ENCODE measurements at places on chromosomes 6 and 20.

- no peak for DNase-seq
Measured at GRCh38 chr20:33105316-33105924, 26.0 kb downstream of the BPIFB4 start.

- no peak for DNase-seq
Measured at GRCh38 chr6:140032189-140032588, 657.7 kb upstream of the CITED2 start.

GRCh38 chr20:62310757-62311121, 7.9 kb downstream of the ADRM1 start:
- no peak for DNase-seq

DNA sequence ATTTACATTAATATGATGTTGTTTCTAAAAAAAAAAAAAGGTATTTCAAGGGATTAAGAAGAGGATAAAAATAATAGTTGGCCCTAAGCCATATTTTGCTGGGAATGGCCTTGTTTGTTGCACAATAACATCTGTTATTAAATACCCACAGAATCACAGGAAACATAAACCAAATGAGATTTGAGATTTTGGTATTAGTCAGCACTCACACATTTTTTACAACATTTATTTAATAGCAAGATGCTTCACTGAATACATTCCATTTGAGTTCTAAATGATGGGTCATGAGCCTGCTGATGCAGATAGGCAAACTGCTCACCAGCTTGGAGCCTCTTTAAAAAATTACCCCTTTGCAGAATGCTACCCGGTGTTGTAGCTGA, 92.9 kb upstream of the ENPP5 start:
- DNase-seq = no peak

DNA sequence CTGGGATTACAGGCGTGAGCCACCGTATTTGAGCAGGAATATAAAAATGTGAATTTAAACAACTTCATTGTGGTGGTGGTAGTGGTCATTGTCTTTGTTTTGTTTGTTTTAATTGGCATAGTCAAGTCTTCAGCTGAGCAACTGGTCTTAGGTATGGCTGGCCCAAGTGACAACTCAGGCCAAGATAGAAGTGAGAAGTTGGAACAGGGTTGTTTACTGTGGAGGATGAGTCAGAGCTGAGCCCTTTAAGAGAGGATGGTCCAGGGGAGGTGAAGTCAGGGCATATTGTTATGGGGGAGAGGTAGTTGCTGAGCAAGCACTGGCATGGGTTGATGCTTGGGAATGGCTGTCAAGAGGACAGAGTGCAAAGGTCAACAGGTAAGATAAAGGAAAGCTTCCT, 308.2 kb downstream of the FARS2 start:
- DNase-seq = no peak

GRCh38 chr6:14658886-14659561, 541.5 kb downstream of the CD83 start:
- no peak for DNase-seq

DNA sequence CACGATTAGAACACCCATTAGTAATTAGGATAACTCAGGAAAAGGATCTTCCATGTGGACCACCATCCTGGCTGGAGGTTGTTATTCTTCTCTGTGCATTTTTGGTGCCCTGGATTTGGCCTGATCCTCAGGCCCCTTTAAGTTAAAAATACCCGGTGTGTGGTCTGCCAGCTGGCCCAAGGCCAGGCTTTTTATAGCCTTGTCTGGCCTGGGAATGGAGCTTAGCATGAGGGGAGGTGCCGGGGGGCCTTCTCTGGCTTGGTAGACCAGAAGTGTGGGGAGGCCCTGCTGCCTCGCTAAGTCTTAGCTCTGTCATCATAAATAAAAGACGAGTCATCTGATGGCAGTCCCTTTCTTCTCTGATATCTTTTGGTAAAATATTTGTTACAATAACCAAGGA, 71.4 kb downstream of the ARID1B start:
- no peak for DNase-seq

All from activated CD4-positive, alpha-beta T cell treated with anti-CD3 and anti-CD28 coated beads, Interleukin-2, Interleukin-4, amounts not matched to agents 100 ng/mL and 50 ng/mL, durations not matched to agents 16 hours and 8 hours (primary cell).